ENCODE measurements at places on chromosomes 2 and 18. TPM values are rescaled to one million over a fixed set of nuclear protein-coding genes. Genes with fewer than 3 reads are reported as not detected.

- no peak overlapping the region for H3K4me3 ChIP-seq
- H3K27ac ChIP-seq = no peak overlapping the region
- no peaks in the 10 kb centered on the region for H3K4me1 ChIP-seq
- DNase-seq = no peak
- no peaks in the 10 kb centered on the region for H3K27me3 ChIP-seq
These were observed 48.1 kb upstream of the RBMS1 start for GRCh38 chr2:160541745-160542144.

GRCh38 chr2:23381485-23381884, 3.5 kb upstream of the KLHL29 start:
- H3K36me3 ChIP-seq = no peaks in the 10 kb centered on the region
- DNase-seq = no peak
- H3K27ac ChIP-seq = no peak overlapping the region
- no peak overlapping the region for H3K4me3 ChIP-seq

DNA sequence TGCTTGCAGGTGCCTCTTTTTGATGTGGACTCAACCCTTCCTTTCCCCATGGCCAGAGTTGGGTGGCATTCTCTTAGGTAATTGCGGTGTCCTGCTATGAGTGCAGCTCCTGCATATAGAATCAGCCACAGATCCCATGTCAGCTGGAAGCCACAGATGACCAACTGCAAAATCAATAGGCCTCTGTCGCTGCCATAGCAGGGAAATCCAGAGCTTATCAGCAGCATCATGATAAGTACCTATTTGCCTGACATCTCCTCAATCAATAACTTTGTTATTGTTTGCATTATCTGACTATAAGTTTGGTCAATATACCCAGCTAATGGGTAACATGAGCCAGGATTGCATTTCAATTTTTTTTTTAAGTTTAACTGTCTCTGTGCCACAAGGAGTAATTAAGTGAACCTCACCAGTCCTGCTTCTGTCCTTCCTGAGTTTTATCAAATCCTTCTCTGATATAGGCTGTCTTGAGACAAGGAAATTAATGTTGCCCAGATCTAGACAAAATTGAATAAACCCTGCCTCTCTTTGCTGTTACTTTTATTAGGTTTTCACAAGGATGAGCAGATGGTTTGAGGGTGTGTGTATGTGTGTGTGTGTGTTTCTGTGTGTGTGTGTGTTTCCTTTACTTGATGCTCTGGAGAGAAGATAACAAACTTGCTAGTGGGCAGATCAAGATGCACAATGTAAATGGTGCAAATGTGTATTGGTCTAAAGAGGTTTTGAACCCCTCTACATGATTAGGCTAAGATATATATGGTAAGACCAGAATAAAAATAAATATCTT, 59.6 kb upstream of the CREB1 start:
- no peaks in the 10 kb centered on the region for H3K36me3 ChIP-seq
- peaks cover 22% of the 10 kb centered on the region for H3K4me1 ChIP-seq
- H3K27ac ChIP-seq = no peak overlapping the region
- no peak for DNase-seq
- H3K27me3 ChIP-seq = no peaks in the 10 kb centered on the region

The E2F6 gene
- 16.5 TPM for total RNA-seq

The KLHL30 gene
- total RNA-seq = 1.5 TPM

The ZSWIM2 gene
- total RNA-seq = not detected

The GPBAR1 gene
- total RNA-seq = 4.6 TPM

The ZNF516 gene
- total RNA-seq = 63.0 TPM

The DNAJC5G gene
- total RNA-seq = not detected

The ACVR1C gene
- 4.8 TPM for total RNA-seq

Measured in tibial nerve (tissue), 4 donors.